Epithelial cell of alveolus of lung (primary cell): ENCODE measurements at places on chromosomes 16 and 17. TPM values are rescaled to one million over a fixed set of nuclear protein-coding genes. Genes with fewer than 3 reads are reported as not detected.

BCAR1 gene
- total RNA-seq: 69.4 and 81.5 TPM in 2 replicates

CPHXL2 gene
- not detected in 2 replicates for total RNA-seq

AHSP gene
- 0.39 and 1.4 TPM in 2 replicates for total RNA-seq

SCGB1C2 gene
- total RNA-seq: not detected in 2 replicates

DBNDD1 gene
- total RNA-seq: 0.72 and 8.0 TPM in 2 replicates

NRN1L gene
- 0.96 TPM in 1 of 2 replicates, not detected in the other for total RNA-seq

KCNH6 gene
- total RNA-seq: not detected in 2 replicates

CHD9NB gene
- total RNA-seq: 0.08 and 1.2 TPM in 2 replicates

CDT1 gene
- total RNA-seq: 35.5 and 36.7 TPM in 2 replicates

JUP gene
- total RNA-seq: 118 and 240 TPM in 2 replicates

FBXW10B gene
- total RNA-seq: 0.13 TPM in 1 of 2 replicates, not detected in the other

MRPS23 gene
- 22.8 and 29.0 TPM in 2 replicates for total RNA-seq

ODF4 gene
- total RNA-seq: not detected in 2 replicates

OR4D1 gene
- 0.32 TPM in 1 of 2 replicates, not detected in the other for total RNA-seq

ABCC12 gene
- total RNA-seq: not detected in 2 replicates

TM4SF5 gene
- total RNA-seq: not detected in 2 replicates

ARHGAP27 gene
- 2.5 and 11.4 TPM in 2 replicates for total RNA-seq

PDILT gene
- total RNA-seq: not detected in 2 replicates

WNT3 gene
- 0.32 and 0.65 TPM in 2 replicates for total RNA-seq

CNTNAP1 gene
- 18.4 and 37.0 TPM in 2 replicates for total RNA-seq

DRC3 gene
- total RNA-seq: 0.40 and 1.4 TPM in 2 replicates

PRSS27 gene
- 0.13 and 4.7 TPM in 2 replicates for total RNA-seq
